ENCODE measurements at places on chromosomes 5 and 9. TPM values are rescaled to one million over a fixed set of nuclear protein-coding genes. Genes with fewer than 3 reads are reported as not detected.

Gene FAM174A
- total RNA-seq: 8.6 TPM

GRCh38 chr9:113590991-113591898, 127.7 kb downstream of the RGS3 start:
- no peak for DNase-seq
- H3K4me3 ChIP-seq: no peak overlapping the region
- no peaks in the 10 kb centered on the region for H3K27me3 ChIP-seq
- H3K36me3 ChIP-seq: no peaks in the 10 kb centered on the region

DNA sequence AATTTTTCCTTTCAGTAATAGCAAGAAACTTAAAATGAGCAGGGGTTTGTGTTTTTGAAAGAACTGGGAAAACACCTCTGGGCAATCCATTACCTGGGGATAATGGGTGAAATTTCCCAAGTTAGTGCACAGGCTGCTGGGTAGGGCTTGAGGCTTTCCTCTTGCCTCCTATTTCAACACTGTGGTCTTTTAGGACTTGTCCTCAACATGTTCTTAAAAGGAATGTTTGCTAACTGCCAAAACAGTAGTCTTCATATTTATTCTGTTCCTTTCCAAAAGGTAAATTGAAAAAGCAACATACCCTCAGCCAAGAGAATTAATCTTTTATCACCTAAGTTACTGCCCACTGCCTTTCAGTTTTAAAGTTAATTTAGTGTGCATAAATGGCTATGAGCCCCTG, 158.3 kb upstream of the CCDC152 start:
- DNase-seq: no peak
- no peak overlapping the region for H3K4me3 ChIP-seq
- no peaks in the 10 kb centered on the region for H3K4me1 ChIP-seq

- DNase-seq: no peak
- no peak overlapping the region for H3K4me3 ChIP-seq
- H3K4me1 ChIP-seq: peaks cover 3% of the 10 kb centered on the region
- peaks cover 6% of the 10 kb centered on the region for H3K36me3 ChIP-seq
Measured at GRCh38 chr5:104095527-104095926, 532.9 kb upstream of the NUDT12 start.

DNA sequence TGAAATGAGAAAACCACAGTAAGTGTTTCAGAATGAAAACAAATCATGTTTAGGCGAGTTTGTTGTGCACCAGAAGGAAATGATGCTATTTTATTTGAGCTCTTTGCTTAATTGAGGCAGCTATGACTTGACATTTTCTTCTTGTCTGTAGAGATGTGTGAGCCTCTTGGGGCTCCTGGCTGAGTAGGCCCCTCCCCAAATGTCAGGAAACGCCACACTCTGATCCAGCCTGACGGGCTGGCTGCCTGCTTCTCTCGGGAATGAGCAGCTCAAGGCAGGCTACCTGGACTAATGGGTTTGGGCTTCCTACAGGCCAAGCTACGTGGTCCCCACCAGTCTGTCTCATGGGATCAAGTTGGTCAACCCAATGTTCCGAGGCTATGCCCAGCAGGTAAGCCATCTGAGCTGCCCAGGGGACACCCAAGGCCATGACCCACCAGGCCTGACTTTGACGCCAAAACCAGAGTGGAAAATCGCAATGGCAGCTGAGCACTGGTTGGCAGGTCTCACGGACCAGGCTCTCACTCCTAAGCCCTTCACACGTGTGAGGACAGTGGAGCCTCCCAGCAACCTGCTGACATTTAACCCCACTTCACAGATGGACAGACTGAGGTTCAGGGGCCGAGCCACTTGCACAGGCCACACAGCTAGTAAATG, 29.9 kb downstream of the USP20 start:
- H3K27me3 ChIP-seq: no peaks in the 10 kb centered on the region
- no peaks in the 10 kb centered on the region for H3K4me1 ChIP-seq
- no peak overlapping the region for H3K27ac ChIP-seq
- DNase-seq: no peak
- H3K36me3 ChIP-seq: no peaks in the 10 kb centered on the region

DNA sequence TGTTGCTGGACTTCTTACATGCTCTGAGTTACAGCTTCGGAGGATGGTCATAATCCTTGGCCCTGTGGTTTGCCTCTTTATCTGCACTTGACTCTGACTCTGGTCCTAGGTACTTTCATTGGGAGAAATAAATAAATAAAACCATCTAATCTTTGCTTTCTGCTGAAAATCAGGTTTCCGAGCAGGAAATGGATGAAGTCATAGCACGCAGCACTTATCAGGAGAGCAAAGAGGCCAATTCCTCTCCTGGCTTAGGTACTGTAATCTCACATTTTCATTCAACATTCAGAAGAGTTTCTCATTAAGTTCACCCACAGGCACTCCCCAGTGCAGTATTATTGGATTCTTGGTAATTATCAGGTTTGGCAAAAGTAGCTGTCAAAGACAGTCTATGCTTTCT, 104.7 kb downstream of the GOLPH3 start:
- H3K27me3 ChIP-seq: no peaks in the 10 kb centered on the region
- no peak for DNase-seq
- no peaks in the 10 kb centered on the region for H3K36me3 ChIP-seq
- no peaks in the 10 kb centered on the region for H3K4me1 ChIP-seq
- H3K4me3 ChIP-seq: no peak overlapping the region

DNA sequence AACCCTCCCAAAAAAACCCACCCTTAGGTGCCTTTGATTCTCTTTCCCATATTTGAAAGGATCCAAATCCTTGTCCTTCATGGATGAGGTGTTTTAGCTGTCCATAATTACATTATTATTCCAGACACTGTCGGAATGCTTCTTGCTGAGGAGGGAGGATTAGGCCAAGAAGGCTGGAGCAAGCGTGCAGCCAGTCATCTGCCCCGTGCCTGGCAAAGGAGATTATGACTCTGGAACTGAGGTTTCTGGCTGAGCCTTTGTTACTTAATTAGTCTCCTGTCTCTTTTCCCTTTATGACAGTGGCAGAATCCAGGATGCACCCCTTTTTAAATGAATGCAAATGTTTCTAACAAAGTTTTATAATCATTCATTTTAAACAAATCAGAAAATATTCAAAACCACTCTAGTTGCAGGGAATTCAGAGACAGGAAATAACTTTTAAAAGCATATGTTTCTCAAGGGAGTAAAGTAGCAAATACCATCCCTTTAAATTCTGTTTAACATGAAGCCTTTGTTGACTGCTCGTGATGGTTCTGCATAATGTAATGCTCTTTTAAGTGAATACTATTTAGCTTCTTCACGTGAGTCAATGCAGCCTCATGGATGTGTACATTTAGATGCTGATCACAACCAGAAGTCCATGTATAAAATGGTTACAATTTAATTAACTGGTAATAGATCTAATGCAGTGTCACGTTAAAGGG, 69.8 kb downstream of the GALNT10 start:
- DNase-seq: no peak
- no peaks in the 10 kb centered on the region for H3K27me3 ChIP-seq
- no peak overlapping the region for H3K4me3 ChIP-seq
- no peak overlapping the region for H3K27ac ChIP-seq
- no peaks in the 10 kb centered on the region for H3K4me1 ChIP-seq

DNA sequence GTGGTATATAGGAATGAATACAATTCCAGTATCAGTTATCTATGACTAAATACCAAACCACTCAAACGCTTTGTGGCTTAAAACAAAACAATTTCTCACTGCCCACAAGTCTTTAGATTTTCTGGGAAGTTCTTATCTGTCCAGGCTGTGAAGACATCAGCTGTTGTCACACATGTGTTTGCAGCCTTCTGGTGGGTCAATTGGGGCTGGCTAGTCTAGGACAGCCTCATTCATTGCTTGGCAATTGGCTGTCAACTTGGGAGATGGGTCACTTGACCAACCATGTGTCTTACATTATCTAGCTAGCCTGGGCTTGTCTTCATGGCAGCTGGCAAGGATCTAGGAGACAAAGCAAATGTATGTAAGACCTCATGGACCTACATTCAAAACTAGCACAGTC, 53.8 kb upstream of the PAPPA start:
- DNase-seq: no peak
- H3K36me3 ChIP-seq: no peaks in the 10 kb centered on the region
- H3K4me1 ChIP-seq: no peaks in the 10 kb centered on the region

DNA sequence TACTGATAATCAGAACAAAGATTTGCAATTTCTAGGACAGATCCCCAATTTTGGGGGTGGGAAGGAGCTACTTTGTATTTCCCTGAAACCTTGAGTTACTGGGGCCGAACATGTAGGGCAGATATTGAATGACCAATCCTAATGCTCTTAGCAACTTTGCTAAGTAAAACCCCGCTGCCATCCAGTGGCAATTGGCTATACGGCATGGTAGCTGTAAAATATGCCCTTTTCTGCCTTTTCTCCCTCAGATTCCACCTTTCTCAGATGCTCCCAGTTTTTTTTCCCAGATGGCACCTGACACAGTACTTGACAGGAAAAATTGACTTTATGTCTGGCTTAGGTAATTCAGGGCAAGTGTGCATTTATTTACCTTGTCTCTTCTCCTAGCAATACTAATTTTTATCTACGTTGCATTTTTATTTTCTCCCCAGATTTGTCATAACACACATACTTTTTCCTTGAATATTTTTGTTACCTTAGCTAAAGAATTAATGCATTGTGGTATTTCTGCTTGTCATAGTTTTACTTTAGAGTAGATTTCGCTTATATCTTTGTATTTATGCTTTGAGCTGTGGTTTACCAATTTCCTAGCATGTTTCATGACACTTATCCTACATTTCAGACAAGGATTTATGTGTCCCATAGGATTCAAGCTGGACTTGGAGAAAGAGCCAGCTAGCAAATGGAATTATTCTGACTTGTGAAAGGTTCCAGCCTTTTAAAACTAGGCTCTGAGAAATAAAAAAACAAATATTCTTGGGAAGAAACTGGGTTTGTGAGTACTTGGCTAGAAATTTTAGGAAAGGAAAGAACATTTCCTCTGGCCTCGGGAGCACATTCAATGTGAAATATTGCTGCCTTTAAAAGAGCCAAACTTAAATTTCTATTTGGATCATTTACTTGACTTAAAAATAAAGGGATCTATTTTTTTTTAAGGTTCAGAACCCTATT, 37.4 kb downstream of the PIK3R1 start:
- no peak overlapping the region for H3K27ac ChIP-seq
- H3K4me1 ChIP-seq: no peaks in the 10 kb centered on the region
- peak; percentile 46 for DNase-seq
- H3K4me3 ChIP-seq: no peak overlapping the region

- no peaks in the 10 kb centered on the region for H3K36me3 ChIP-seq
- no peak for DNase-seq
- no peak overlapping the region for H3K4me3 ChIP-seq
- no peaks in the 10 kb centered on the region for H3K27me3 ChIP-seq
- peaks cover 8% of the 10 kb centered on the region for H3K4me1 ChIP-seq
- H3K27ac ChIP-seq: no peak overlapping the region
Measured at GRCh38 chr9:7147121-7148090, 389.6 kb downstream of the KDM4C start.

GRCh38 chr9:7210854-7211637, 453.3 kb downstream of the KDM4C start:
- DNase-seq: no peak
- no peak overlapping the region for H3K4me3 ChIP-seq
- no peak overlapping the region for H3K27ac ChIP-seq
- H3K4me1 ChIP-seq: peaks cover 2% of the 10 kb centered on the region

DNA sequence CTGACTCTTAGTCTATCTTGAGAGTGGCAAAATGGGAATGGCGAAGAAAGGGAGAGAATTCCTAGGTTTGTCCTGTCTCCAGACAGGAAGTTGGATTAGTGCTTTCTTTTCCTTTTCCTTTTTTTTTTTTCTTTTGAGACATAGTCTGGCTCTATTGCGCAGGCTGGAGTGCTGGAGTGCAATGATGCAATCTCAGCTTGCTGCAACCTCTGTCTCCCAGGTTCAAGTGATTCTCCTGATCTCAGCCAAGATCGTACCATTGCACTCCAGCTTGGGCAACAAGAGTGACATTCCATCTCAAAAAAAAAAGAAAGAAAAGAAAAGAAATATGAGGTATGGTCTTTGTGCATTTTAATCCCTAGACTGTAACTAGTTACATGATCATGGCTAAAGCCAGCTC, 12.6 kb upstream of the KIF27 start:
- H3K4me3 ChIP-seq: no peak overlapping the region
- H3K36me3 ChIP-seq: no peaks in the 10 kb centered on the region
- no peak overlapping the region for H3K27ac ChIP-seq
- H3K27me3 ChIP-seq: no peaks in the 10 kb centered on the region
- no peak for DNase-seq

GRCh38 chr5:18920966-18921365, 1067.0 kb downstream of the CDH18 start:
- no peaks in the 10 kb centered on the region for H3K36me3 ChIP-seq
- no peak overlapping the region for H3K4me3 ChIP-seq
- DNase-seq: no peak
- no peaks in the 10 kb centered on the region for H3K4me1 ChIP-seq
- no peaks in the 10 kb centered on the region for H3K27me3 ChIP-seq

DNA sequence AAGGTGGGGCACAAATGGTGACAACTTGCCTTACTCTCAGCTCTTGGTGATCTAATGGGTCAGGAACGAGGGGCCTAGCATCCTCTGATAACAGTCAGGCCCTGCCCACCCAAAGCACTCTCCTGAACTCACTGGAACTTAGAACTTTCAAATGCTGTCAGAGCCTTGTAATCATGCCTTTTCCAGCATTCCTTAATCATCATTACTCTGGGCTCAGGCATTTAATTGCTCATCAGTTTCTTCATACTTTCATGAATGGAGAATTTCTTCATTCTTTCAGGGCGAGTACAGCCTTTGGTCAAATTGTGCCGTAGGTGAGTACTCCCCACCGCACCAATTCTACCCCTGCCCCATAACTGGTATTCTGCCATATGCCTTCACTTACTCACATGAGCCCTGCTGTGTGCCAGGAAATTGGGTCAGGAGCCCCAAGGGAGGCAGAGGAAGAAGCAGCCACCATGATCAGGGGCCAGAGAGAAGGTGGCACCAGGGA, 30.2 kb upstream of the DUSP1 start:
- DNase-seq: no peak
- H3K4me1 ChIP-seq: peaks cover 50% of the 10 kb centered on the region
- H3K4me3 ChIP-seq: no peak overlapping the region
- H3K36me3 ChIP-seq: no peaks in the 10 kb centered on the region
- no peaks in the 10 kb centered on the region for H3K27me3 ChIP-seq

GRCh38 chr5:177468685-177469628, 4.5 kb downstream of the DBN1 start:
- no peak overlapping the region for H3K27ac ChIP-seq
- DNase-seq: no peak
- H3K4me3 ChIP-seq: no peak overlapping the region
- no peaks in the 10 kb centered on the region for H3K27me3 ChIP-seq
- peaks cover 27% of the 10 kb centered on the region for H3K36me3 ChIP-seq

DNA sequence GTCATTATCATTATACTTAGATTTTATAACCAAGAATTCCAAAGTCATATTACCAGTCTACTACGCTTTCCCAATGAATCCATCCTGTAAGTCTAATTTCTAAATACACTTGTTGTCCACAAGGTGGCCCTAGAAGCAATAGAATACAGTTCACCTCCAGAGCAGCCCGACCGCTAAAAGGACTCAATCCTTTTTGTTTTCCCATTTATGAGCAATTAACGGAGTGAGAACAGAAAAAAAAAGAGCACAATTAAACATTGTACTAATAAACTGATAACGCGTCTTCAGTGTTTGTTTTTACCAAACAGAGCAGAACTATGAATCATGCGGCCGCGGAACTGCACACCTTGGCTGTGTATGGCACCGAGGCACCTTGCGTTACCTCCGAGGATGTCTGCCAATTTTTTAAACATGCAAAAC, 160.7 kb upstream of the DAPK1 start:
- peak; percentile 54 for DNase-seq
- H3K27me3 ChIP-seq: peaks cover 26% of the 10 kb centered on the region
- no peaks in the 10 kb centered on the region for H3K36me3 ChIP-seq
- no peak overlapping the region for H3K4me3 ChIP-seq
